Brain pericyte (primary cell): ENCODE measurements at places on chromosomes 16 and 17.

- DNase-seq, result no peak
Observed at GRCh38 chr16:87246269-87247065, 70.7 kb downstream of the C16orf95 start.

DNA sequence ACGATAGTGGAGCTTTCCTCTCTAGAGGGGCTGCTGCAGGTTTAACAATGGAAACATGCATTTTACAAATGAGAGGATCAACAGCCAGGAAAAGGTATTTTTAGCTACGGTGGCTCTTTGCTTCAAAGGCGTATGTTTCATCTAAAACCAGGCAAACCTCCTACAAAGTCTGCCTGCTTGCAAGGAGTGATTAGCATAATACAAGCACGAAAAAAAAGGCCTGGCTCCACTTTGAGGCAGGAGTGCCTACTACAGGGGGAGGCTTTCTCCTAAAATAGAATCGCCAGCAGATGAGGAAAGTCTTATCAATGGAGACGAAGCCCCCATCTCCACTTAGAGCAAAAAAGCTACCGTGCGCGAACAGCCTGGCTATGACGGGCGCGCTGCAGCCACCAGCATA lies 27.1 kb upstream of the MTSS2 start:
- no peak for DNase-seq

- DNase-seq, result no peak
Observed at GRCh38 chr16:69711115-69711740, 15.1 kb downstream of the NQO1 start.

- no peak for DNase-seq
Observed at GRCh38 chr16:59052231-59052630, 318.1 kb upstream of the GOT2 start.

- no peak for DNase-seq
Observed at GRCh38 chr17:7475764-7476422, 3.5 kb downstream of the ZBTB4 start.
